ENCODE measurements at places on chromosomes 4 and X.

GRCh38 chrX:103608306-103608963 lies 672 bp downstream of the TCEAL3 start:
- no peak for DNase-seq

GRCh38 chr4:65600656-65601055 lies 69.6 kb downstream of the EPHA5 start:
- DNase-seq, result no peak

- DNase-seq, result no peak
Observed at GRCh38 chr4:127781300-127782024, 660 bp upstream of the HSPA4L start.

- no peak for DNase-seq
Observed at GRCh38 chr4:117971403-117971802, 62.9 kb upstream of the NDST3 start.

DNA sequence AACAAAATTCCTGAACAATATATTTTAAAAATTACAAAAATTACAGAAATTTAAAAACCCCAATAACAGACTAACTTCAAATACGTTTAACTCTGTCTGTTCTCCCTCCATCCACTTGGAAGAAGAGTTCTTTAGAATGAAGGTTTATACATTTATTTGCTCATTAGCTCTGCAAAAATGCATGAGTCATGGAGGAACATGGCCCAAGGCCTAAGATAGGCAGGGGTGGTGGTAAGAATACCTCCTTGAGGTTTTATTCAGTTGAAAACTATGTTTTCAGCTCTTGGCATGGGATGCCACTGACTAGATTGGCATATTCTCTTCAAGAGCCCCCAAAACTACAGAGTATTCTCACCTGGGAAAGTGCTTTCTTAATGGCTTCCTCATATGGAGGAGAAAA lies 8.8 kb upstream of the LRRC66 start:
- no peak for DNase-seq

DNA sequence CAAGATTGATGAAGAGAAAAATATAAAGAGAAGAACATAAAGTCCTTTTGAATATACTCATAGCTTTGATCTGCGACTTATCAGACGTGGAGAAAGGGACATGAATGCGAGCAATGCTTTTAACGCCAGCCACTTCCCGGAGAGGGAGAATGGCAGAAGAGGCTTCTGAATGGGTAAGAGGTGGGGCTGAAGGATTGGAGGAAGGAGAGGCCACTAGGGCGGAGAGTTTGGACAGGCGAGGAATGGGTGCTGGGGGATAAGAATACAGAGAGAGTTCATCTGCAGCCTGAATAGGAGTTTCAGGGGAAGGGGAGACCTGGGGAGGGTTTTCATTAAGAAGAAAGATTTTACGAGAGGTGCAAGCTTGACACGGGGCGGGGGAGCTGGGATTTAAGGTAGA lies 2534.9 kb downstream of the PCDH7 start:
- no peak for DNase-seq

DNA sequence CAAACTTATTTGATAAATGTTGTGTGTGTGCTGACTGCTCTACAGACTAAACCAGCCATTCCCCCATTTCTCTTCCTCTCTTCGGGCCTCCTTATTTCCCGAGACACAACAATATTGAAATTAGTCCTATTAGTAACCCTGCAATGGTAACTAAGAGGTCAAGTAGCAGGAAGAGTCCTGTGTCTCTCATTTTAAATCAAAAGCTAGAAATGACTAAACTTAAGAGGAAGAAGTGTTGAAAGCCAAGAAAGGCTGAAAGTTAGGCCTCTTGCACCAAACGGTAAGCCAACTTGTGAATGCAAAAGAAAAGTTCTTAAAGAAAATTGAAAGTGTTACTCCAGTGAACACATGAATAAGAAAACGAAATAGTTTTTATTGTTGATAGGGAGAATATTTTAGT lies 357.8 kb upstream of the SLC7A11 start:
- no peak for DNase-seq
